ENCODE measurements at places on chromosomes 13 and 19. TPM values are rescaled to one million over a fixed set of nuclear protein-coding genes. Genes with fewer than 3 reads are reported as not detected.

F10 gene
- 38.4 TPM for total RNA-seq

HMG20B gene
- 67.8 TPM for total RNA-seq

ZNF729 gene
- total RNA-seq, result not detected

CACNG8 gene
- 0.33 TPM for total RNA-seq

SPRED3 gene
- total RNA-seq, result 26.1 TPM

DNA sequence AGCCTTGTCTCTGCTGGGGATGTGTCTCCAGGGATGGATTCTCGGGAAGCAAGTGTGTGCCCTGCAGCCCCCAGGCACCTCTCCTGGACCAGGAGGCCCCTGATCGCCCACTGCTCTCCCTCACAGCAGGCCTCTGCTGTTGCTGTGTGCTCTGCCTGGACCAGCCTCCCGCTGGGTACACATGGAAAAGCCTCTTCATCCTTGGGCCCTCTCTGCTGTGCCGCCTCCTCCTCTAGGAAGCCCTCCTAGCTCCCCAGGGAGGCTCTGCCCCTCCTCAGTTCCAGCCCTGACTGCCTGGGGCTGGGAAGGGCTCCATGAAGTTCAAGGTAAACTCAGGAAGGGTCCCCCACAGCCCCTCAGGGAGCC lies 12.0 kb downstream of the NDUFA11 start:
- H3K36me3 ChIP-seq, result no peaks in the 10 kb centered on the region
- no peak for DNase-seq
- H3K4me3 ChIP-seq, result no peak overlapping the region
- no peak overlapping the region for H3K27ac ChIP-seq

- no peak overlapping the region for H3K27ac ChIP-seq
- no peak for DNase-seq
- H3K36me3 ChIP-seq, result no peaks in the 10 kb centered on the region
- peaks cover 2% of the 10 kb centered on the region for H3K4me1 ChIP-seq
- no peaks in the 10 kb centered on the region for H3K27me3 ChIP-seq
Observed at GRCh38 chr13:43905435-43906031, 25.8 kb downstream of the LACC1 start.

GRCh38 chr19:42216653-42217519 lies 591 bp downstream of the DEDD2 start:
- H3K4me1 ChIP-seq, result no peaks in the 10 kb centered on the region
- H3K4me3 ChIP-seq, result peak overlapping the region; percentile 70
- H3K27me3 ChIP-seq, result no peaks in the 10 kb centered on the region
- peak overlapping the region; percentile 20 for H3K27ac ChIP-seq
- no peaks in the 10 kb centered on the region for H3K36me3 ChIP-seq

DNA sequence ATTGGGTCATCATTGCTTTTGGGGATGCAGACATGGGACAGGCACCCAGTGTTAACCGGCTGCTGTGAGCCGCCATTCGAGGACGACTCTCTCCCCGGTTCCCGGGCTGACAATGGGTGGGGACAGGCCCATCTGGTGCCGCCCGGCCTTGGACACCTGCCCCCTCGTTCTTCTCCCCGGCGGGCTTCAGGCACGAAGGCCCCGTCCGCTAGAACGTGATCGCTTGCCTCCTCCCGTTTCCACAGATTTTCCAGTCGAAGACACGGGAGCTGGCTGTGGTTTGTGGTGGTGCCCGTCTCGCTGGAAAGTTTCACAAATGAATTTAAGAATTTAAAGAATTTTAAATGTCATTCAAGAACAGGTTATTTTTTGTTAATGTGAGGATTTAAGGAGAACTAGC lies 2.0 kb downstream of the PALM start:
- no peak overlapping the region for H3K27ac ChIP-seq
- H3K27me3 ChIP-seq, result no peaks in the 10 kb centered on the region
- H3K4me3 ChIP-seq, result no peak overlapping the region
- no peak for DNase-seq

GRCh38 chr19:1470305-1471009 lies 8.6 kb downstream of the C19orf25 start:
- peaks cover 2% of the 10 kb centered on the region for H3K27me3 ChIP-seq
- H3K4me1 ChIP-seq, result no peaks in the 10 kb centered on the region
- H3K4me3 ChIP-seq, result peak overlapping the region; percentile 10
- no peak for DNase-seq

DNA sequence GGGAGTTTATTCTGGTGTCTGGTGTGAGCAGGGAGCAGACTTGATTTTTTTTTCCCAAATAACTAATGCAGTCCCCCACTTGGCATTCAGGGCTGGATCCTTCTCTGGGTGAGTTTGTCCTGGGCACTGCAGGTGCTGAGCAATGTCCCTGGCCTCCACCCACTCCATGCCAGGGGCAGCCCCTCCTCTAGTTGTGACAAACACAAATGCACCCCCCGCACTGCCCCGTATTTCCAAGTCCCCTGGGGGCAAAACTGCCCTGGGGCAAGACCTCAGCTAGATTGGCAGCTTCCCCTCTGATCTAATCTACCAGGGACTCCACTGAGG lies 6.4 kb downstream of the MOB3A start:
- H3K27me3 ChIP-seq, result no peaks in the 10 kb centered on the region
- DNase-seq, result no peak
- no peaks in the 10 kb centered on the region for H3K4me1 ChIP-seq
- no peak overlapping the region for H3K27ac ChIP-seq
- H3K36me3 ChIP-seq, result no peaks in the 10 kb centered on the region

DNA sequence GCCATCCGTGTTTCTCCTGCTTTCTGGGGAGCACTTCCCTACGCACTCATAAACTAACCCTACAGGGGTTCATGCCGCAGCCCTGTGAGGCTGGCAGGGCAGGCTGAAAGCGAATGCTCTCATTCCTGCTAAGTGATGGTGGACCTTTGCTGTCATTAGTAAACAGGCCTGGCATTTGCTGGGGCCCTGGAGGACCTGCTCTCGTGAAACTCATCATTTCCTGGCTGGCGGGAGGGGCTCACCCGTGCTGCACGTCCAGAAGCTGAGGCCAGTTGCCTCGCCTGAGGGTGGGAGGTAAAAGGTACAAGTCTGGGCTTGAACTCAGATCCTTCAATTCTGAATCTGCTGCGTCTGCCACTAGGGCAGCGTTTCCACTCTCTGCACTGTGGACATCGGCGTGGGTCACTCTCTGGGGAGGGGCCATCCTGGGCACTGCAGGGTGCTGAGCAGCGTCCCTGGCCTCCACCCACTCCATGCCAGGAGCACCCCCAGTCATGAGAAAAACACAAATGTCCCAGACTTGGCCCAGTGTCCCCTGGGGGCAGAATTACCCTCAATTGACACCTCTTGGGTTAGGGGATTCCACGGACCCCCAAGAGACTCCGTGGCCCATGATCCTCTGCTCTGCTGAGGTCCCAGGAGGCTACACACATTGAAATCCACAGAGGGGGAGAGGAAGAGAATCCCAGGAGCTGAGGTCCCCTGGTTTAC lies 7.0 kb downstream of the MOB3A start:
- no peaks in the 10 kb centered on the region for H3K36me3 ChIP-seq
- DNase-seq, result peak; percentile 49
- H3K4me3 ChIP-seq, result no peak overlapping the region
- H3K4me1 ChIP-seq, result no peaks in the 10 kb centered on the region
- no peak overlapping the region for H3K27ac ChIP-seq
- no peaks in the 10 kb centered on the region for H3K27me3 ChIP-seq

GRCh38 chr19:1097810-1098176 lies 2.6 kb upstream of the POLR2E start:
- no peaks in the 10 kb centered on the region for H3K27me3 ChIP-seq
- DNase-seq, result no peak
- no peak overlapping the region for H3K4me3 ChIP-seq
- H3K36me3 ChIP-seq, result no peaks in the 10 kb centered on the region
- no peak overlapping the region for H3K27ac ChIP-seq

- H3K27me3 ChIP-seq, result no peaks in the 10 kb centered on the region
- H3K27ac ChIP-seq, result peak within 1 kb of the TSS; percentile 97
- DNase-seq, result peak; percentile 98
Observed at GRCh38 chr19:39406656-39407409, at the start of gene ZFP36. ZFP36 (plus strand) TSS chr19:39406847; CDS start chr19:39406905, 58 bp downstream.

DNA sequence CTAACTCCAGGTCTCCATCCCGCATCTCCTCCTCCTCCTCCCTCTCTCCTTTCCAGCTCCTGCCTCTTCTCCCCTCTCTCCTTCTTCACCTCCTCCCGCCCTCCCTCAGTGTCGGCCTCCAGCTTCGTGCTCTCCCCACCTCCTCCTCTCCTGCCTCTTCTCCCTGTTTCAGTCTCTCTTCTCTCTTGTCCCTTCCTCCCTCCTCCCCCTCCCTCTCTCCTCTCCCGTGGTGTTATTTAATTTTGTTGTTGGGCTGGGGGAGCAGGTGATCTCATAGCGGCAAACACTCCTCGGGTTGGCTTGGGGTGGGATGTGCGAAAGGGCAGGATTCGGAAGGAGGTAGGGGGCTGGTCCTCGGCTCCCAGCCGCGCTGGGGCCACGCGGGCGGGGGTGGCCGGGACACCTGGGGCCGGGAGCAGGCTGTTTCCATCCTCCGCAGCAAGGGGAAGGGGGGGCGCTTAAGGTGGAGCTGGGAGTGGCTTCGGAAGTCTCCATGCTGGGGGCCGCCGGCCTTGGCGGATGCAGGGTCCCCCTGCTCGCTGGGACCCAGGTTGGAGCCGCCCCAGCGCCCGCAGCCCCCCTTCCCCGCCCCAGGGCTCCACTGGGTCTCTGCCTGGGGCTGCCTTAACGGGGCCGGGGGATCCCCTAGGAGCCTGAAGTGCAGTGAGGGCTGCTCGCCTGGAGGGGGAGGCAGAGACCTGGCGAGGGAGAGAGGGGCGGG lies at the start of gene CA11:
TSS of gene CA11 (minus strand) at position 187 of the 721 bp plus-strand sequence. CDS start 555 bp downstream, outside the sequence.
- peak within 1 kb of the TSS; percentile 18 for H3K27ac ChIP-seq
- no peaks in the 10 kb centered on the region for H3K36me3 ChIP-seq
- H3K27me3 ChIP-seq, result no peaks in the 10 kb centered on the region
- no peaks in the 10 kb centered on the region for H3K4me1 ChIP-seq

DNA sequence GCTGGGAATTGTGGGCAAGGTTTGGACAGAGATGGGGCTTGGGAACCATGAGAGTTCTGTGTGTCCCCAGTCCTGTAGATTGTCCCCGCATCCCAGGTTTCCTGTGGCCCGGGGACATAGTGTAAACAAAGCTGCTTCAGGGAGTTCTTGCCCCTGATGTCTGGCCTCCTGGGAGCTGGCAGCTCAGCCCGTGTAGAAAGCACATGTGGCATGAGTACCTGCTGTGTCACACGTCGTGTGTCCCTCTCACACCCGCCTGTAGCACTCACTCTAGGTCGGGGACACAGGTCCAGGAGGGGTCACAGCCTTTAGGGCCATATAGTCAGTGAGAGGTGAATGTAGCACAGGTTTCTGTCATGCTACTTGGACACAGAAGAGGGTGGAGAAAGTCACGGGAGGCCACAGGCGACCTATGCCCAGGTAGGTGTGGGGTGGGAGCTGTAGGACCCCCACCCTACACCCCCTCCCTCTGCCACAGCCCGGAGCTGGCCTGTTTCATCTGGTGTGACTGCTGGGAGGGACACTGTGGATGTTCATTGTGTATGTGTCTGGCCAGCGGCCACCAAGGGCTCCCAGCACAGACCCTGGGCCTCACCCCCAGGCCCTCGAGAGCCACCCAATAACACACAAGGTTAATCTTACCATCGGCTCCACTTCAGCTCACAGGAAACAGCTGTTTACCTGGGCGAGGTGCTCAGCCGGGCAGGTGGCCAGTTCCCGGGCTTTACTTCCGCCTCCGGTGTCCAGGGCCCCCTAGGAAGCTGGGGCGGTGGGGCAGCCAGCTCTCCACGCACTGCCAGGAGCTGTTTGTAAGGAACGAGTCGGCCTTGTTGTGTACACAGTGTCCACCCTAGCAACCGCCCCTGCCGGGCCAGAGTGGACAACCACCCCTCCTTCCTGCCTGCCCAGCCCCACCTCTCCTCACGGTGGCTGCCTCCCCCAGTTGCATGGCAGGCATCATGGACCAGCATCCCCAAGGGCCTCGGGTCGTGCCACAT lies 49.7 kb downstream of the COMP start:
- no peak for DNase-seq
- H3K4me1 ChIP-seq, result no peaks in the 10 kb centered on the region
- no peaks in the 10 kb centered on the region for H3K27me3 ChIP-seq
- H3K4me3 ChIP-seq, result no peak overlapping the region

DNA sequence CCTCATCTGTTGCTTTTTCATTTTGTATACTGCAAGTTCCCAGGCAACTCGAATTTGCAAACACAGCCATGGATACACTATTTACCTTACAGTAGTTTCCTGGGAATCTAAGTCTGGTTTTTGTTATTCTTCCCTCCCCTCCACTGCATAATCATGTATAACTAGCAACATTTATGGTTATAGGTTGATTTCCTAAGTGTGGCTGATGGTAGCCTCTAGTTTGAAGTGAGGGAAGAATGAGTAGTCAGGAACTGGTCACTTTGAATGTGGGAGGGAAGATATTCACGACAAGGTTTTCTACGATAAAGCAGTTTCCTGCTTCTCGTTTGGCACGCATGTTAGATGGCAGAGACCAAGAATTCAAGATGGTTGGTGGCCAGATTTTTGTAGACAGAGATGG lies at the start of gene KCNRG:
TSS of gene KCNRG (plus strand) at position 187 of the 400 bp plus-strand sequence. CDS start at position 237, 50 bp downstream.
- no peak for DNase-seq
- H3K27ac ChIP-seq, result no peak within 1 kb of the TSS
- peaks cover 5% of the 10 kb centered on the region for H3K36me3 ChIP-seq

DNA sequence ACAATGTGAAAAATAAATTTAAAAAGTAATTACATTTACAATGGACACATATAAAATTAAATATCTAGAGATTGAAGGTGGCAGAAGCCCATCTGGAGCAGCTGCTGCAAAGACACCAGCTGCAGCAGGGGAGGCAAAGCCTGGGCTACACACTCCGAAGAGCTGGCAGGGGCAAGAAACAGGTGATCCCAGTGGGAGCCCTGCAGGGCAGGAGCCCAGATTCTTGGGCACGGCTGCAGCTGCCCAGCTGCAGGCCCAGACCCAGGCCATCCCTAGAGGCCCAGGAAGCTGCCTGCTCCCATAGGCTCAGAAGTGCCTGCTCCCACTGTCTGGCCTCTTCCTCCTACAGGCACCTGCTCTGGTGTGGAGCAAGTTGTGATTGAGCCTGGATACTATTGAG lies 1547.9 kb upstream of the SPRY2 start:
- H3K4me1 ChIP-seq, result no peaks in the 10 kb centered on the region
- H3K4me3 ChIP-seq, result no peak overlapping the region
- H3K36me3 ChIP-seq, result no peaks in the 10 kb centered on the region
- H3K27me3 ChIP-seq, result no peaks in the 10 kb centered on the region
- DNase-seq, result no peak

DNA sequence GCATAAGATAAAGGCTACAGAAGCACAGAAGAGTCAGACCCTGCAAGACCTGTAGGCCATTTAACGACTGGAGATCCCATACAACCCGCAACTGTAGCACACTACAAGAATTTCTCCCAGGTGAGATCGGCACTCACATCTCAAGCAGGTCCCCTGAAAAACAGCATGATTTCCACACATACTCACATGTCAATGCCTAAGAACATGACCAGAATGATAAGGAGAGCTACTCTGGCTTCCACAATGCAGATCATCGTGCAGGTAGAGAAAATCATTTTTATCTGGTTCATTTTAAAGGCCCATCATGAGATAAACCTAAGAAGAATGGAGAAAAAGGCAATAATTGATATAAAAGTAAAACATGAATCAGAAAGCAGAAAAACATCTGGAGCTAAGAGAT lies 17.5 kb upstream of the PEG3 start:
- no peak overlapping the region for H3K4me3 ChIP-seq
- no peak overlapping the region for H3K27ac ChIP-seq
- DNase-seq, result no peak
- H3K36me3 ChIP-seq, result no peaks in the 10 kb centered on the region
- no peaks in the 10 kb centered on the region for H3K27me3 ChIP-seq
